ENCODE measurements at places on chromosomes 13 and 19.

- no peak for DNase-seq
These were observed 457.3 kb downstream of the EFNB2 start for GRCh38 chr13:106078191-106078590.

DNA sequence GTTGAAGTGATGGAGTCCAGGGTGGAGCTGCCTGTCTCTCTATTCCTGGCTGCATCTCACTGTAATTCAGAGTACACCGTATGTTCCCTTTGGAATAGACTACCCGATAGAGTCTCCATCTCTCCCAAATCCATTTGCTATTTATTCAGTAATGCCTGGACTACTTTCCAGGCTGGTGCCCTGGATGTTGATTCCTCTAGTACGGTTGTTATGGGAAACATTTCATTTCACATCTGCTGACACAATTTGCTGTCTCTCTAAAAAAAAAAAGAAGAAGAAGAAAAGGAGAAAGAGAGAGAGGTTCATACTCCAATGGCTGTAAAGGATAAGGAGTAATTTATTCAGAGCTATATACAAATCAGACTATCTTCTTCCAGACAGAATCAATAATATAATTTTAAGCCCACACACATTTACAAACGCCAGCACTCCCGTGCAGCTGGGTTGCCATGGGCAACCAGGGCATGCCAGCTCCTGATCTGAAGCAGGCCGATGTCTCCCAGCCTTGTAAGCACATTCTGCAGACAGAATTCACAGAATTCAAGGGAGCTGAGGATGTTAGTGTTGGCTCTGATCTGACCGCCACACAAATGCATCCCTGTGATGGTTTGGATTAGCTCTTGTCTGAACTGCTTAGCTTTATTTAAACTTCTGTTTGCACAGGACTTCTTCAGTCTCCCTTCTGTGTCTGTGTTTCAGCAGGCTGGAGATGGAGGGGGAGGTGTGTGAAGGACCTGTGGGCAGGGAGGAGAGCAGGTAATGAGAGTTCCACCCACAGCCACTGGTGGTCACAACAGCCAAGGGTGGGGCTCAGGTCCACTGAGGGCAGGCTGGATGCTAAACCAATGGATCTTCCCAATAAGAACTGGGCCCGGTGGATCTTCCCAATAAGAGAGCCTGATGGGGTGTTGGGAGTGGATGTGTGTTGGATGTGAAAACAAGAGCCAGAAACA, 66.0 kb downstream of the TEX26 start:
- peak; percentile 15 for DNase-seq

DNA sequence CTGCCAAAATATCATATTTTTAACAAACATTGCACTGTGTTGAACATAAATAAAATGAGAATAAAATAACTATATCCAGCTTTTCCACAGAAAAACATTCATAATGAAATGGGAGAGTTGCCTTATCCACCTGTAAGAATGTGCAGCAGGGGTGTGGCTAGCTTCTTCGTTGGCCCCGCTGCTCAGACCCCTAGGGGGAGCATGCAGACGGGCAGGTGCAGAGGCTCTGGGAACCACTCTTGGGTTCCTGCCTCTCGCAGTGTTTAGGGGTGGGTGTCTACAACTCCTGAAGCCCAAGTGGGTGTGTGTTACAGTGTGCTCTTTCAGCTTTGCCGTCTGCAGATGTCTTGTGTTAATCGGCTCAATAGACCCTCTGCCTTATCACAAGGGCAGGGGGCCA, 121.7 kb downstream of the SLITRK5 start:
- DNase-seq: no peak

DNA sequence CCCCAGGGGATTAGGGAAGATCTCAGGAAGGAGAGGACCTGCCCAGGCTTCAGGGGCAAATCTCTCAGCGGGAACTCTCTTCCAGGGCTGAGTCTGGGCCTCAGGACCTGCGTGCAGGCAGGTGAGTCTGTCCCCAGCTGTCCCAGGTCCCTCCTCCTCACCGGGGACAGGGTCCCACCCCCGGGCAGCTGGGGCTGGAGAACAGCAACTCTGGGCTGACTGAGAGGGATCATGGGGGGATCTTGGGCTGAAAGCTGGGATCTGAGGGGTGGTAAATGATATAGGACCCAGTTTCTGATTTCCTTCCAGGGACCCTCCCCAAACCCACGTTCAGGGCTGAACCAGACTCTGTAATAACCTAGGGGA, 14.3 kb downstream of the LILRA1 start:
- DNase-seq: no peak
